Fibroblast of skin of left quadriceps (primary cell): ENCODE measurements at places on chromosomes 16 and 17.

GRCh38 chr16:86217891-86218270, 292.4 kb upstream of the FOXF1 start:
- DNase-seq, result no peak

DNA sequence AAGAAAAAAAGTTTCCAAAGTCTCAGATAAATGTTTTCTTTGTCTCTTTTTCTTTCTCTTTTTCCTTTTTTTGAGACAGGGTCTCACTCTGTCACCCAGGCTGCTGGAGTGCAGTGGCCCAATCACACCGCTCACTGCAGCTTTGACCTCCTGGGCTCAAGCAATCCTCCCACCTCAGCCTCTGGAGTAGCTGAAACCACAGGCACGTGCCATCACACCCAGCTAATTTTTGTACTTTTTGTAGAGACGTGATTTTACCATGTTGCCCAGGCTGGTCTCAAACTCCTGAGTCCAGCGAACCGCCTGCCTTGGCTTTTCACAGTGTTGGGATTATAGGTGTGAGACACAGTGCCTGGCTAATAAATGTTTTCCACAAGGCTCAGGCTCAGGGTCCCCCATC, 53.3 kb upstream of the KSR1 start:
- no peak for DNase-seq

- DNase-seq, result no peak
Observed at GRCh38 chr17:37519251-37519985, 29.7 kb downstream of the DUSP14 start.

DNA sequence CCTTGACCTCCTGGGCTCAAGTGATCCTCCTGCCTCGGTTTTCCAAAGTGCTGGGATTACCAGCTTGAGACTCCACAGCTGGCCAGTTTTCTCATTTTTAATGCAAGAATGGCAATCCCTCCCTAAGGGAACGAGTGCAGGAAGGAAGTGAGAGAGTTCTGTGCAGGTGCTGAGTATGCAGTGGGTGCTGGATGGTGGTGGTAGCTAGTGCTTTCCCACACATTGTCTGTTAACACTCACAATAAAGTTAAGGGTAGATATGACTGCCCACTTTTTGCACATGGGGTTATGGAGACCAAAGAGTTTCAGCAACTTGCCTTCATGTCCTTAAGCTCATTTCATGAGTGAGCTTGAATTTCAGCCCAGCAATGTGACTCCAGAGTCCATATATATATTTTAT, 18.5 kb downstream of the RGS9 start:
- no peak for DNase-seq

DNA sequence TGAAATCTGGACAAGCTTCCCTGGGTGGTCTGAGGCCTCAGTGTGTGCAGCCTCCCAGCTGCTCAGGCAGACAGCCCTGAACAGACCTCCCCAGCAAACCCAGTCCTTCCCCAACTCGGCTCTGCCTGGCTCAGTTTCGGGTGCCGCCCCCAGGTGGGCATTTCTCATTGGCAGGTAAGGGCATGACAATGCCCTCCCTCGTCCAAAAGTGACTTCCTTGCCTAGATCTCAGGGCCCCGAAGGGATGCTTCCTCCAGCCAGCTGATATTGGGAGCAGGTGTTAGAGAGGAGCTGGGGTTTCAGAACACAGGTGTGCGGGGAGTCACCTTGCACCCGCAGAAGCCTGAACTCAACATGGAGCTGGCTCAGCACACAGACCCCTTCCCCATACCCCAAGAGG, 3.8 kb upstream of the PPL start:
- no peak for DNase-seq
